ENCODE measurements at places on chromosomes 7 and 10. TPM values are rescaled to one million over a fixed set of nuclear protein-coding genes. Genes with fewer than 3 reads are reported as not detected.

The LCOR gene
- 43.2 TPM for total RNA-seq

DNA sequence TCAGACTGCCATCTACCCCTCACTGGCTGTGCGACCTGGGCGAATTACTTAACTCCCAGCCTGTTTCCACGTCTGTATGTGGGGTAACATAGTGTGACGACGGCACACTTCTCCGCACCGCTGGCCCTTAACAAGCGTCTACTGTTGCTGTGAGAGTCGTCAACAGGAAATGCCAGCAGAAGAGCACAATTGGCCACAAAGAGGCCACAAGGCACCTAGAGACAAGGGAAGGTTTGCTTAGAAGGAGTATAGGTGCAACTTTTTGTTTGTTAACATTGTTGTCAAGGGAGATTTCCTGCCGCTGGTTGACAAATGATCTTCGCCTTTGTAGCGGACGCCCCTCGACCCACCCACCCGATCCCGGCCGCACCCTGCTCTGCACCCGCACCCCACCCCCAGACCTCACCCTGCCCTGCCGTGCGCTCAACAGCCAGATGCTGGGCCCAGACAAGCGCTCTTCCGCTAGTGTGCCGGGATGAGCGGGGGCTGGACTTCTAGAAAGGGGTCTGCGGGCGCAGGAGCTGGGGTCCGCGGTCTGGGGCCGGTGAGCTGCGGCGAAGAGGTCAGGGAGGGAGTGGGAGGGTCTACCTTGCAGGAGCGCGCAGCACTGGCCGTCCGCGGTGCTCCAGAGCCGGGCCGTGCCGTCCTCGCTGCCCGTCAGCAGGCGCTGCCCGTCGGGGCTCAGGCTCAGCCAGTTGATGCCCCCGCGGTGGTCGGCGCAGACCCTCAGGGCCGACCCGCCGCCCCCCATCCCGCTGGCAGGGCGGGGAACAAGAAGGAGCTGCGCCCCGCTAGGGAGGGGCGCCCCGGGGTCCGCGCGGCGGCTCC lies 785 bp downstream of the WDR86 start:
- H3K27ac ChIP-seq: peak overlapping the region; percentile 75
- H3K4me3 ChIP-seq: peak overlapping the region; percentile 52
- peaks cover 68% of the 10 kb centered on the region for H3K27me3 ChIP-seq
- peaks cover 24% of the 10 kb centered on the region for H3K4me1 ChIP-seq

The CALML5 gene
- not detected for total RNA-seq

The CPN1 gene
- not detected for total RNA-seq

DNA sequence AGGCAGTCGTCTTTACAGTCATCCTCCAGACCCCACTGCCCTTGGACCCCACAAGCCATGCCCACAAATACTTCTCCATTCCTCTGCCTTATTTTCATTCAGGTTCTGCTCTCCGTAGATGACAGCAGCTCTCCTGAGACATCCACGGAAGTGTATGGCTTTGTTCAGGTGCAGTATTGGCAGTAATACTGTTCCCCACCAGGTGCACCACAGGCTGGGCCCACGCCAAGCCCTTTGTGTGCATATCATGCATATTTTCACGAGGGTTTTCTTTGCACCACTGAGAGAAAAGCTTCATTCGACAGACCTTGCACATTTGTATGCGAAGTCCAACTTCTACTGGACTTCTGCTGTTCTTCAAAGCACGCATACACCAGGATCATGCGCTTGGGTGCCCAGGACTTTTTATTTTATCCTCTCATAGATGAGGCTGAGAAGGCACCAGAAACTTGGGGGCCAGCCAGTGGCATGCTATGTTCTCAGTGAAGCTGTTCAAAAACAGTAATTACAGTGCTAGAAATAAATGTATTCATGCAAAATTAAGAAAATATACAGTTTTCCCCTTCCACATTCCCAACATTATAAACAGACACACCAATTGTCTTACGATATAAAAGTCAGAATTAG lies 37.8 kb upstream of the PITRM1 start:
- H3K27ac ChIP-seq: no peak overlapping the region
- no peaks in the 10 kb centered on the region for H3K36me3 ChIP-seq
- no peak overlapping the region for H3K4me3 ChIP-seq
- DNase-seq: no peak
- no peaks in the 10 kb centered on the region for H3K4me1 ChIP-seq

DNA sequence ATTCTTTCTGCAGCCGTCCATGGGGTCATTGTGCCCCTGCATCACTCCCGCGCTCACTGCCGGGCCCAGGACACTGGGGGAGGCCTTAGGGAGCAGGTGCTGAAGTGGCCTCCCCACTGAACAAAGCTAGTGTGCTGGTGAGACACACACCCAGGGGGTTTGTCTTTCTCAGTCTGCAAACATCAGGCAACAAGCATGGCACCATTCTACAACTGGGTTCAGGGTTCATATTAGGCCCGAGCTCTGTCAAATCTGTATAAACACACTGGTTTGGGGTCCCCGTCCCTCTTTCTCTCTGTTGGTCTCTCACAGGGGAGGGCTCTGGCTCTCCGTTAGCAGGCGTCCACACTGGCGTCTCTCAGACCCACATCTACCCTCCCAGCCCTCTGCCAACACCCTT lies 11.1 kb upstream of the PPP2R2D start:
- no peaks in the 10 kb centered on the region for H3K36me3 ChIP-seq
- H3K4me1 ChIP-seq: peaks cover 7% of the 10 kb centered on the region
- no peaks in the 10 kb centered on the region for H3K27me3 ChIP-seq
- DNase-seq: no peak
- no peak overlapping the region for H3K27ac ChIP-seq

The CADPS2 gene
- 154 TPM for total RNA-seq

The CYP3A5 gene
- 0.91 TPM for total RNA-seq

DNA sequence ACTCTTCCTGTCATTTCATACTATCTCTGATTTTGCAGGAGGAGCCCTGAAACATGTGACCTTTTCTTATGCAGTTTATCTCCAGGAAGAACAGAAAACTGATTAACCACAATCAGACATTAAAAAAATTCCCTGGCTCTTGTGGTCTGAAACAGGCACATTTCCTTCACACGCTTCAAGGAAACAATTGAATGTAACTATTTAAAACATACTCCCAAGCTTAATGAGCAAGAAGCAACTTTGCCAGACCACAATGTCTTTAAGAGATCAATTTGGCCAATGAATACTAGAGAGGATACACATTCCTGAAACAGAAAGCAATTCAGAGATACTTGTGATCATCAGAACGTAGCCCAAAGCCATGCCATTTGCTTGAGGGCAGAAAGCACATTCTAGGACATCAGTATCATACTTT lies 65.8 kb downstream of the PIP4K2A start:
- DNase-seq: no peak
- peak overlapping the region; percentile 5 for H3K27ac ChIP-seq
- no peak overlapping the region for H3K4me3 ChIP-seq
- H3K4me1 ChIP-seq: peaks cover 33% of the 10 kb centered on the region
- no peaks in the 10 kb centered on the region for H3K36me3 ChIP-seq

- no peaks in the 10 kb centered on the region for H3K27me3 ChIP-seq
- H3K27ac ChIP-seq: no peak overlapping the region
- no peak for DNase-seq
- peaks cover 54% of the 10 kb centered on the region for H3K36me3 ChIP-seq
- no peak overlapping the region for H3K4me3 ChIP-seq
These were observed 31.4 kb downstream of the LRRC27 start for GRCh38 chr10:132363376-132363775.

DNA sequence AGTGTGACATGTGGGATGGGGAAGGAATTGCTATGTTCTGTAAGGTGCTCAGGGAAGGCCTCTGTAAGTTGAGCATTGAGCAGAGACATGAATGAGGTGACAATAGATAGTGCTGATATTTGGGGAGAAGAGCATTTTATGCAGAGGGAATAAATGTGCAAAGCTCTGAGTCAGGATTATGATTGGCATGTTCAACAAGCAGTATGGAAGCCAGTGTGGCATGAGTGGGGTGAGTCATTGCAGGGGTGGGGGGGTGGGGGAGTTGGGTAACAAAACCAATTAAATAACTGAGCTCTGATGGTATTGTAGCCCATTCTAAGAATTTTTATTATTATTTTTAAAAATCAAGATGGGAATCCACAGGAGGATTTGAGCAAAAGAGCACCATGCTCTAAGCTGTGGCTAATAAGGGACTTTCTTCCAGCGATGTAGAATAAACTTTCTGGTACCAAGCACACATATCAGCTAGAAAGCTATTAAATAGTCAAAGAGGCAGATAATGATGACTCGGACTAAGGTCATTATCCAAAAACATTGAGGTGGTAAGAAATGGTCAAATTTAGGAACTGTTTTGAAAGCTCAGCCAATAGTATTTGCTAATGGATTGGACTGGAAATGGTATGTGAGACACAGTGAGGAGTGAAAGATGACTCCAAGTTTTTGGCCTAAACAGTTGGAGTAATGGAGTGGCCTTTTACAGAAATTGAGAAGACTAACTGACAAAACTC lies 96.4 kb downstream of the PRKG1 start:
- H3K4me3 ChIP-seq: no peak overlapping the region
- no peaks in the 10 kb centered on the region for H3K36me3 ChIP-seq
- H3K27ac ChIP-seq: no peak overlapping the region

The ZNF365 gene
- total RNA-seq: 0.50 TPM

The SEPTIN14 gene
- not detected for total RNA-seq

DNA sequence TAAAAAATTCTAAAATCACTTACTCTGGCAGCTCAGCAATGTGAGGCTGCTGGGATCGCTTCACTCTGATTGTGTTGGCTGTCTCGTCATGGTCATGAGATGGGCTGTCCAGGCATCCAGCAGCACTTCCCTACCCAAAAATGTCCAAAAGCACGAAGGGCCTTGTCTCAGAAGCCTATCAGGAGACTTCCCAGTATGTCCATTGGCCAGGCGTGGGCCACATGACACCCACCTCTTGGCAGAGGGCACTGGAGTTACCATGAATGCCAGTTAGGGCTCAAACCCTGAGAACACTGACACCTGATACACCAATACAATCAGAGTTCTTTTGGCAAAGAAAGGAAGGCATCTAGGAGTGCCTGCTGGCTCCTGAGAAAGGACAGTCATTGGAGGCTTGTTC lies 27.0 kb upstream of the GLI3 start:
- no peak for DNase-seq
- H3K36me3 ChIP-seq: no peaks in the 10 kb centered on the region
- H3K27ac ChIP-seq: no peak overlapping the region
- H3K4me1 ChIP-seq: peaks cover 7% of the 10 kb centered on the region
- H3K4me3 ChIP-seq: no peak overlapping the region
- no peaks in the 10 kb centered on the region for H3K27me3 ChIP-seq

The PRKCQ gene
- 8.0 TPM for total RNA-seq

GRCh38 chr7:50496569-50496968 lies 46.4 kb upstream of the FIGNL1 start:
- no peak overlapping the region for H3K27ac ChIP-seq
- no peak overlapping the region for H3K4me3 ChIP-seq
- no peaks in the 10 kb centered on the region for H3K36me3 ChIP-seq
- peaks cover 8% of the 10 kb centered on the region for H3K27me3 ChIP-seq

- no peaks in the 10 kb centered on the region for H3K27me3 ChIP-seq
- no peaks in the 10 kb centered on the region for H3K4me1 ChIP-seq
- H3K27ac ChIP-seq: no peak overlapping the region
- no peak overlapping the region for H3K4me3 ChIP-seq
These were observed 141.0 kb downstream of the FZD1 start for GRCh38 chr7:91405092-91405788.

DNA sequence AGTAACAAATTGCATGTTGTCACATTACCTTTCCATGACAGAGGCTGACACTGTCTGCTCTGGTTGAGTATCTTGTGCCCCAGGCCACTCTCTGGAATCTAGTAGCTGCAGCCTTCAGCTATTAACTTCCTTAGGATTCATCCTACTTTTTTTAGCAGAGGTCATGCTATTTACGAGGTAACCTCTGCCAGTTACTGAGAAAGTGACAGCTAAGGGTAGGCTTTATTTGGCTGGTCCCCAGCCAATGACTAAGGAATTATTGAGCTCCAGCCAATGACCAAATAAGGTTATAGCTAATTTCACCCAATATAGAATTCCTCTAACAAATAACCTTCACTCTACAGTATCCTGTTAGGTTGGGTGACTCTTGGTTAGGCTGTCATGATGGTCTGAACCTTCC lies 1361.7 kb downstream of the XPNPEP1 start:
- no peak overlapping the region for H3K27ac ChIP-seq
- no peak overlapping the region for H3K4me3 ChIP-seq
- DNase-seq: no peak
- H3K4me1 ChIP-seq: peaks cover 3% of the 10 kb centered on the region
- H3K36me3 ChIP-seq: no peaks in the 10 kb centered on the region

Data from esophagus muscularis mucosa (tissue), 4 donors.